HAP-1 (cell line): ENCODE measurements at places on chromosomes 2 and 18.

DNA sequence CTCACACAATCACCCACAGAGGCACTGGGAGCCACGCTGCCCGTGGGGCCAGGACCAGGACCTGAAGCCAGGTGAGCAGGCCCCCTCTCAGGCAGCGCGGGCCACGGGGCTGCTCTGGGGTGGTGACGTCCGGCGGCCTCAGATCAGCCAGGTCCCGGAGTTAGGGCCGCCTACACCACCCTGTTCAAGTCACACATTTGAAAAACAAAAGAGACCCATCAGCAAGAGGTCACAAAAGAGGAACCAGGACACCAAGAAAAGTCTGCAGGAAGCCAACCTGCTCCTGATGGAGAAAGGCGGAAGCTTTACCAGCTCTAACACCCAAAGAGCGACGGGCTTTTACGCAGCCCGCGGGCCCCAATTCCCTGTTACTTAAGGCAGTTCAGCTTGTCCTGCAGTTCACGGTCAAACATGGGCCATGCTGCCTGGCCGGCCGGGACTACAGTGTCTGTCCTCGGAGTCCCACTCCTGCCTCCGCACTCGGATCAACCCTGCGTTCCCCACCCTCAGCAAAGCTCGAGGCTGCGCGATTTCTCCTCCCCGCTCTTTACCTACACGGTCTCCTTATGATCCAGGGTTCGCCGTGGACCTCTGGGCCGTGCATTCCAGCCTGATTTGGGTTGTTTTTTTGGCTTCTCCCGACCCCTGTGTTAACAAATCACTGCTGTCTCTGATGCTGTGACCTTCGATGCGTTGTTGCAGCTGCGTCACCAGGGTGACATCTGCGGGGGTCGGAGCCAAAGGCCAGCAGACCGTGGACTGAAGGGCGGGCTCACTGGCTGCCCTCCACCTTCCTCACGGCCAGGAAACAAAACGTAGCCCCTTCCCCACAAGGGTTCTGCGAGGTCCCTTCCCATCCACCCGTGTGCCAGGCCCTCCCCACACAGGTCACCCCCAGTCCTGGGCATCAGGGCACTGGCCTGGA, 31.0 kb downstream of the SNORC start:
- DNase-seq, result no peak

DNA sequence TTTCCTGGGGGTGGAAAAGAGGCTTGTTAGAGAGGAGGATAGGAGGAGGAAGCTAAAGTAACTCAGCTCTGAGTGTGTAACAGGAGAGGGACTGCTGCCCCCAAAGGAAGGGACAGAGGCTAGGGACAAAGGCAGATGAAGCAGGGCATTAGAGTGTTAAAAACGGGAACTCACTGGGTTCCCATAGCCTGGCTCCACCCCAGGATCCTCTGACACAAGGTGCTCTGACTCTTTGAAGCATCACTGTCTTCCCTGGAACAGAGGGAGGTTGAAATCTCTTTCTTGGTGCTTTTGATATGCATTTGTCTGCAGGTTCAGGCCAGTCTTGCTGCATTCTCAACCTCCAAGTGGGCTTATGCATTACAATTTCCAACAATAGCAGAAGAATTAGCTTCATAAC, 22.9 kb downstream of the IL36A start:
- DNase-seq, result no peak

- DNase-seq, result peak; percentile 52
These were observed 85.7 kb downstream of the SLC4A3 start for GRCh38 chr2:219713110-219713509.

DNA sequence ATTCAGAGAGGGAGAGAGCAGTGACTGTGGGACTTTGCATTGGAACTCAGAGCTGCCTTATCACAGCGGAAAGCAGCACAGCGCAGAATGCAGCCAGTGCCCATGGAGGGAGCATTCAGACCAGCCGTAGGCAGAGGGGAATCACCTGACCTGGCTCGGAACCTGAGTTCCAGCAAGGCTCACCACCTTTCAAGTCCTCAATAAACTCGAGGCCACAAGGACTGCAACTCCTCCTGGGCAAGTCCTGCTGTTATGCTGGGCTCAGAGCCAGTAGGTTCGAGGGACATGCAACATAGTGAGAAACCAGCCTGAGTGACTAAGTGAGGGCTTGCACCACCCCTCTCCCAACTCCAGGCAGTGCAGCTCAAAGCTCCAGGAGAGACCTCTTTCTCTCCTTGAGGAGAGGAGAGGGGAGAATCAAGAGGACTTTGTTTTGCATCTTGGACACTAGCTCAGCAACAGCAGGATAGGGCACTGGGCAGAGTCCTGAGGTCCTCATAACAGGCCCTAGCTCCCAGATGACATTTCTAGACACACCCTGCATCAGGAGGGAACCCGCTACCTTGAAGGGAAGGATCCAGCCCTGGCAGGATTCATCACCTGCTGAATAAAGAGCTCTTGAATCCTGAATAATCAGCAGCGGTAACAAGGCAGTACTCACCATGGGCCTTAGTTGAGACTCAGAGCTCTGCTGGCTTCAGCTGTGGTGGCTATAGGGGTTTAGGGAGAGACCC, 136.8 kb upstream of the OTOS start:
- DNase-seq, result no peak

DNA sequence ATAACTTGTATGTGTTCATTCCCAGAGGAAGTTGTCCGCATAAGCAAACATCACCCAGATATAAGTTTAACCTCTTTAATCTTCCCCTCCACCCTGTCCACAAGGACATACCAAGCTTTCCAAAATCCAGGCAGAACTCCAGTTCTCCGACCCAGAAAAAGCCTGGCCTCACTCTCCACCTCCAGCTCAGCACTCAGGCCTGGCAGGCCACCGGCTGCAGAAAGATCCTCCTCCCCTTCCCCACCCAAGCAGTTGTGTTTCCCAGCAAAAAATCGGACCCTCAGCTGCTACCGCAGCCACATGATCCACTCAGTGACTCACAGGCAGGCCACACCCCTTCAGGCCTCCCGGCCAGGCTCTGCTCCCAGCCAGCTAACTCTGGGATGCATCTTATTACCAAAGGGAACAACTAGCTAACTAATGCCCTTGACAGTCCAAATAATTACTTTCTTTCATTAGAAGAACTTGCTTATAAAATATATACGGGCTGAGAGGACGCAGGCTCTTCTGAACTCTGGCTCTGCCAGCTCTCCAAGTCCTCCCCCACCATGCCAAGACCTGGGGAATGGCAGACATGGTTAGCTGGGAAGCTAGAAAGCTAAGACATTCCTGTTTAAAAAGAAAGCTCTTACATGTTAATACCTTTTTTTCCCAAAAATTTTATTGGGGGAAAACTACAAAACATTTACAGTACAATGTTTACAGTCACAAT, 4.5 kb downstream of the ZFP36L2 start:
- DNase-seq, result peak; percentile 93

DNA sequence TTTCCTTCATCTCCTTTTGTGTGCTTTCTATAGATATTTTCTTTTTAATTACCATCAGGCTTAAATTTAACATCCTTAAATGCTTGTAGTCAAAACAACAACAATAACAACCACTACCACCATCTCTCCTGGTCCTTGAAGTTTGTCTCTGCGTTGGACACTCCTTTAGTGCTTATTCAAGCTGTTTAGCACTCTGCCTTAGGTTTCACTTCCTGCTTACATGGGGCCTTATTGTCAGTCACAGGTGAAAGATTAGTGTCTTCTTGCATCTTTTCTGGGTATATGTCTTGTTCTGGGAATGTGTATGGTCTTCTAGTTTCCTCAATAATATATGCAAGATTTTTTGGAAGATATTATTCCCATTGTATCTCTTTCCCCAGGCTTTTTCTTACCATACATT, 240.1 kb upstream of the NXPH2 start:
- no peak for DNase-seq

DNA sequence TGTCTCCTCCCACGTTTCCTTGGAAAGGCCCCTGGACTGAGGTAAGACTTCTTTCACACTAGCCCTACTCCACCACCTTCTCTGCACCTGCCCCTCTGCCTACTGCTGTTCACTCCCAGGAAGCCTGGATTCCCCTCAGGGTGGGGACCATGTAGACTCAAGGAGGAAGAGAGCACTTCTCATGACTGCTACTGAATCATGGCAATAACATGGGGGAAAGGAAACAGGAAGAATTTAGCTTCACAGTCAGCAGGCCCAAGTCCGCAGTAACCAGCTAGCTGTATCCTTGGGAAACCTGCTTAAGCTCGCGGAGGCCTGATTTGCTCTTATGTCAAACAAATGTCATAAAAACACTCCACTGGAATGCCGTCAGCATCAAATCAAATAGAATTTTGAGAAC, 126.2 kb upstream of the CAPN13 start:
- DNase-seq, result no peak

- peak; percentile 68 for DNase-seq
These were observed 125.6 kb downstream of the CACNB4 start for GRCh38 chr2:151973013-151973900.

GRCh38 chr2:71941726-71942525, 205.7 kb downstream of the CYP26B1 start:
- no peak for DNase-seq

GRCh38 chr2:182504903-182505302, 78.1 kb upstream of the PDE1A start:
- no peak for DNase-seq

GRCh38 chr2:157625296-157625695, 3.4 kb downstream of the ACVR1C start:
- no peak for DNase-seq

- DNase-seq, result no peak
These were observed 278.7 kb downstream of the BCL2 start for GRCh38 chr18:63040788-63041410.

DNA sequence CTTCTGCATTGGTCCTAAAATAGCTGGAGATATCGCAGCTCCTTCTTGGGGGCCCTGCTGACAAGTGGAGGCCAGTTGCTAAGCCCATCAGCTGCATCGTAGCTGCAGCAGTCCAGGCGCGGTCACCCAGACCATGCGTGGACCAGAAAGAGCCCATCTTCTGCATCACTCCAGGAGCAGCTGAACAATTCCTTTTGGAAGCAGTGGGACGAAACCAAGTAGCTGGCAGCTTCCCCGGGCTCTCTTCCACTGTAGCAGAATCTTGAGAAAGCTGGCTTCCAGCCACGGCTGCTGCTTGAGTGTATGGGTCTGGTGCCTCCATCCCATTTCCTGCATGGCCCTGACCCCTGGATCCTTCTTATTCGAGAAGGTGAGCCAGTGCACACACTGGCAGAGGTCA, 22.2 kb upstream of the CAB39 start:
- no peak for DNase-seq

GRCh38 chr2:237156857-237157779, 71.4 kb downstream of the COPS8 start:
- no peak for DNase-seq
